Foreskin fibroblast (primary cell): ENCODE measurements at places on chromosomes 5 and 9.

DNA sequence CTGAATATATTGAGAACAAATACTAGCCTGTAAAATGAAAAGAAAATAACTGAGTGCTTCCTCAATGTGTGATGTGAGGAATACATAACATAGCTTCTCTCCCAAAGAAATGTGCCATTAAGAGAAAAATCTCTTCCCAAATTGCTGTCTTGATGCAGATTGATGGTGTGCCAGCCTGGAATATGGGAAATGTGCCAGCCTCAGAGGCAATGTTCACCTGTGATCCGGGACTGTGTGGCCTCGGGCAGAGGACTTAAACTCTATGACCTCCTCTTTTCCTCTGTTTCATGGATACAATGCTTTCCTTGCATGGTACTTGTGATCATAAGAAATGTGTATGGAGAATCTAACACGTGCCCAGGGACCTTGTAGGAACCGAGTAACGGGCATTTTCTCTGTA lies 370.9 kb downstream of the DIRAS2 start:
- no peak for DNase-seq

- DNase-seq = peak; percentile 34
Observed at GRCh38 chr5:34736445-34737115, 80.5 kb downstream of the RAI14 start.

DNA sequence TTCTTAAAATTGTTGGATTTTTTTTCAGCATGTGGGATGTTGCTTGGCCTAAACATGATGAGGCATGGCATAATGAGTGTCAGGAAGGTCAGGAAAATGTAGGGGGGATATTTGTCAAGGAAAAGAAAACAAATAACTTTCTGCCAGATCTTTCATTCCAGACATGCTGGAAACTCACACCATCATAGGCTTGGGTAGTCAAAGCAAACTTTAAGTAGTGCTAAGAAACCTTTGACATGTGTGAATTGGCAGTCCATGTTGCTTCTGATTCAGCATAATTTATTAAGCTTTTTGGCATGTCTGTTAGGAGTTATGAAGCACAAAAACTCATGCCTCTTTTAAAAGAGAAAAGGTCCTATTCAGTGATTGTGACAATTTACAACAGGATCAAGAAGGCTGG lies 61.3 kb upstream of the MTAP start:
- DNase-seq = no peak

GRCh38 chr9:739362-739761 lies 102.1 kb upstream of the DMRT1 start:
- DNase-seq = no peak

GRCh38 chr5:133942614-133943474 lies 25.6 kb downstream of the C5orf15 start:
- DNase-seq = no peak

DNA sequence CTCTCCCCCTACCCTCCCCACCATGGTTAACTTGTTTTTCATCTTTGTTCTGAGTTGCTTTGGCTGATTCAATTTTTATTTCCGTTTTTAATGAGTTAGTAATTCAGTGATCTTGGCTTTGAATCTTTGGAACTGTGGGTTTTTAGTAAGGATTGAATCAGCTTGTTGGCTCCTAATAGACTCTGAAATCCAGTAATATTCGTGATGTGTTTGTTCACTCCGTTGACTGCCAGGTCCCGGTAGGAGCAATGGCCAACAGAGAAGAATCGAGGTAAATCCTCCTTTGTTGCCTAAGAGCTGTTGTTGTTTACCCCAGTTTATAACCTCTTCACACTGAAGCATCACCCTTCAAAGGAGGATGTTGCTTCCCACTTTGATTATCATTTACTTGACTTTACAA lies 92.7 kb downstream of the PCSK1 start:
- DNase-seq = no peak

- no peak for DNase-seq
Observed at GRCh38 chr9:121742923-121743322, 91.5 kb downstream of the DAB2IP start.

- DNase-seq = no peak
Observed at GRCh38 chr5:95842854-95843544, 20.5 kb upstream of the GLRX start.

GRCh38 chr5:149141224-149141956 lies at the start of gene ABLIM3:
Gene ABLIM3, plus strand, starts transcription at chr5:149141493. Its CDS starts 603 bp downstream, at chr5:149142096.
- DNase-seq = peak; percentile 91

DNA sequence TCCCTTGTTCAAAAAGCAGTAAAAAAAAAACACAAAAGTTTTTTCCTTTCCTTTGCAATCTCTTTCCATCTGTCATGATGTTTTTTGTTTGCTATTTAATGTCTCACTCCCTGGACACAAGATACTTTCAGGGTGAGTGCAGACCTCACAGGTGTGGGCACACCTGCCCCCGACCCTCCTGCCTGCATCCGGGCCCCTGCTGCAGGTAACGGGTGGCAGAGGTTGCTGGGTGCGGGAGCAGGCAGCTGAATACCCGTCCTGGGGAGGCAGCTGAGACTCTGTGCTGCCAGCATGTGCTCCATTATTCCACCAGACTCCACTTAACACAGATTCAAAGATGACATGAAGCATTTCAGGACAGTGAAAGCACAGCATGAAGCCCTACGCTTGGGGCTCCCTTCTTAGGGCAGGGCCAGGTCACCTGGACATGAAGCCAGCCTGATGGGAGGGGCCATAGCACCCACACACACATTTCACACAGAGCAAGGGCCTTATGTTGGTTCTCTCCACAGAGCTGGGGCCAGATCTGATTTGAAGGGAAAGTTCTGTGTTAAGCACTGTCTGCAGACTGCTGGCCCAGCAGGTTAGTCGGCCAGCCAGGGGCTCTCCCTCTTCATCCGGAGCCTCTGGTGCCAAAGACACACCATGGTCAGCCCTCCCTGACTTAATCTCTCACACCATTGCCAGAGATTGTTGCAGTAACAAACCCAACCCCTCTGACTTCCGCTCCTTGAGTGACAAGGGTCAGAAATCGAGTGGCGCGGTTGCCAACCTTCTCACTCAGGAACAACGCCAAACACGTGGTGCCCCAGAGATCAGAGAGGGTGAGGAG lies 13.0 kb downstream of the NEK6 start:
- no peak for DNase-seq

DNA sequence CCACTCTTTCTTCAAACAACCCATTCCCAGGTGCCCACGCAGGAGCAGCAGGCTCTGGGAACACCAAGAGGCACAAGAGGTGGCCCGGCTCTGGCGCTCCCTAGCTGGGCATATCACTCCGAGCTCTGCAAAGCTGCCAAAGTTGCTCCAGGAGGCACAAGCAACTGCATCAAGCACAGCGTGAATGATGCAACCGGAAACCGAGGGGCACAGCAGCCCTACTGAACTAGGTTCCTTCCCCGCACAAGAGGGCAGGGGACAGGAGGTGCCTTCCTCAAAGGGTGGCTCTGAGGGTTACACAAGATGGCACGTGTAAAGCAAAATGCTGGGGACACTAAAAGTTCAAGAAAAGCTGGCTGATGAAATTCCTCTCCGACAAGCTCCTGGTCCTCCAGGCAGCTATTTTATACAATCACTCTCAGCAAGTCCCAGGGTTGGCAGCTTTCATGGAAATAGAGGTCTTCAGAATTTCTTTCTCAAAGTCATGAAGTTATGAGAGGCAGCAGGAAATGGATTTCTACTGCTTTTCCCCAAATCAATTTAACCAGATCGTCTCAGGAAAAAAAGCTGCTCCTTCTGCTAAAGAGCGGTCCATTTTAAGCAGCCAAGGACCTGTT lies 22.9 kb downstream of the PSMB7 start:
- no peak for DNase-seq

DNA sequence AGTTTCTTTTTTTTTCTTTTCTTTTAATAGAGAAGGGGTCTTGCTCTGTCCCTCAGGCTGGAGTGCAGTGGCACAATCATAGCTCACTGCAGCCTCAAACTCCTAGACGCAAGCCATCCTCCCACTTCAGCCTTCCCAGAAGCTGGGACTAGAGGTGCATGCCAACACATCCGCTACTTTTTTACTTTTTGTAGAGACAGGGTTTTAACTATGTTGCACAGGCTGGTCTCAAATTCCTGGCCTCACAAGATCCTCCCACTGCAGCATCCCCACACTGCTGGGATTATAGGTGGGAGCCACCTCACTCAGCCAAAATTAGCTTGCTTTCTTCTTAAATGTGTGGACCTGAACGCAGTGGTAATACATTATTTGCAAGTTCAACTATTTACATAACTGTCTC lies 66.1 kb downstream of the SERINC5 start:
- no peak for DNase-seq

GRCh38 chr5:172791286-172791685 lies 20.3 kb upstream of the DUSP1 start:
- peak; percentile 50 for DNase-seq

GRCh38 chr5:19701731-19702130 lies 286.3 kb downstream of the CDH18 start:
- no peak for DNase-seq

DNA sequence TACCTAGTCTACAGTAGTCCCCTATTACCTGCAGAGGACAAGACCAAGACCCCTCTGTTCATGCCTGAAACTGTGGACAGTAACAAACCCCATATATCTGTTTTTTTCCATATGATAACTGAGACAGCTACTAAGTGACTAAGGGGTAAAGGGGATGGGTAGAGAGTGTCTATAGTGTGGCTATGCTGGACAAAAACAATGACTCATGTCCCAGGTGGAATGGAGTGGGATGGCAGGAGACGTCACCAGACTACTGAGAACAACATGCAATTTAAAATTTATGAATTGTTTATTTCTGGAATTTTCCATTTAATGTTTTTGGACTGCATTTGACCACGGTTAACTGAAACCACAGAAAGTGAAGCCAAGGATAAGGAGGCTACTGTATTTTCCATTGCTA lies 171.8 kb downstream of the AGTPBP1 start:
- DNase-seq = peak; percentile 5

- no peak for DNase-seq
Observed at GRCh38 chr9:93962017-93962416, 6.9 kb upstream of the BARX1 start.

DNA sequence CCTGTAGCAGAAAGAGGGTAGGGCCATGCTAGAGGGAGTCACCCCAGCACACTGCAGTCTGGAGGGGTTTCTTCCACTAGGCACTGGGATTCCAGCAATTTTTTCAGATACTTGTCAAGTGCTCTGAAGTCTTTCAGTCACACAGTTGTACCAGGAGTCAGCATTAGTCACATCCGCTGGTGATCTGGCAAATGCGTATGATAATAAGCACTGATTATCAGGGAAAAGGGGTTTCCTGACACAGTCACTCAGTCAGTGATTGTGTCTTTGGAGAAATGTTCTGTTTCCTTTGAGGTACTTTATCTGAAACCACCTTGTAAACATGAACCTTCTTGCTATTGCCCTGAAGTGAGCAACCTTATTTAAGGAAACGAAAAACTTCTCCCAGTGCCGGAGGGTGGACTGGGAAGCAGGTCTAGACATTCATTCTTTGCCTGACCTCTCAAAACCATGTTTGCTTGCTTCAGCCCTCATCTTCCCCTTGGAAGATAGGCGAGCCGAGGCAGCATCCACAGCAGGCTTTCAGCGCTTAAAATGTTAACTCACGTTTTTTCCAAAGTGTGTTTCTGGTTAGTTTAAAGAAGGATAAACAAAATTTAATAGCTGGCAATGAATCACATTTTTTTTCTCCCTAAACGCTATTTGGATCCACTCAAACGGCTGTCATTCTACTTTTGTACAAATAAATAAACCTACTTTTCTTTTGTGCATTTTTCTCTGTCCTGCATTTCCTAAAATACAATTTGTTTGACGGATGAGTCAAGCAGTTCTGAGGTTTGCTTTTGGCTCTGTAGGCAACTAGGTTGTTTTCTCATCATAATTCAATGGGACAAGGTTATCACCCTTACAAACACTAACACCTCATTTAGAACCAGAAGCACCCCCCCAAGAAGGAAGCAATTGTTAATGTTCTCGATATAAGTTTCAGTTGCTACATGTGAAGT lies 77.7 kb downstream of the FOXD1 start:
- peak; percentile 95 for DNase-seq

- peak; percentile 54 for DNase-seq
Observed at GRCh38 chr5:119269061-119269944, 86.5 kb upstream of the TNFAIP8 start.

DNA sequence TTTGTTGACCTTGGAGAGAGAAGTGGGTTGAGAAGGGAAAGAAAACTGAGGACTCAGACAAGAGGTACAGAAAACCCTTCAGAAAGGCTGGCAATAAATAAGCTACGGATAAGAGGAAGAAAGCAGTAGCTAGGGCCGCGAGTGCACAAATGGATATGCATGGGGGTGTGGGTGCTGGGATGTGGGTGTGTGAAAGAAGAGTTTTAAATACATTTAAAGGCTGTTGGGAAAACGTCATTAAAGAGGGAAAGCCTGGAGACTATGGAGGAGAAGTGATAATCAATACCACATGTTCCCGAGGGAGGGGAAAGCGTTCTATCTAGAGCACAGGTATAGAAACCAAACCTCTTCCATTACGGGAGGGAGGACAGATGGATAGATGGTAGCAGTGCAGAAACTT lies 177.2 kb downstream of the TSSK1B start:
- DNase-seq = no peak

GRCh38 chr9:85466834-85467233 lies 274.9 kb downstream of the AGTPBP1 start:
- no peak for DNase-seq

- DNase-seq = no peak
Observed at GRCh38 chr9:4507306-4508130, 17.2 kb downstream of the SLC1A1 start.

- DNase-seq = peak; percentile 65
Observed at GRCh38 chr9:33489066-33489465, 15.3 kb upstream of the NOL6 start.

- no peak for DNase-seq
Observed at GRCh38 chr9:130467316-130467715, 22.6 kb downstream of the ASS1 start.

DNA sequence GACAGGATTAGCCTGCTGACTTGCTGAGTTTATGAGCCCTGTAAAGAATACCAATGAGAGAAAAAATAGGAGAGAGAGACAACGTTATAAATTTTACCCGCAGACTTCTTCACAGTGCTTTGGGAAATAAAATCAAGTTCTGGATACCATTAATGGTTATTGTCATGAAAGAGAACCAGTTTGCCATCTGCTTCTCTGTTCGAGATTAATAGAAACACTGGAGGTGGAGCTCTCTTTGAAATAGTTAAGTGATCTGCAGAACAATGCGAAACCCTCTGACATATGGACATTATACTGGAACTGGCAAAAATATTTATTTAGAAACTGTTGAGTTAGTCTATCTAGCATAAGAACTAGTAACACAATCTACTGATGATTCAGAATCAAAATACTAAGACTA lies 500.7 kb downstream of the CDH12 start:
- DNase-seq = no peak

DNA sequence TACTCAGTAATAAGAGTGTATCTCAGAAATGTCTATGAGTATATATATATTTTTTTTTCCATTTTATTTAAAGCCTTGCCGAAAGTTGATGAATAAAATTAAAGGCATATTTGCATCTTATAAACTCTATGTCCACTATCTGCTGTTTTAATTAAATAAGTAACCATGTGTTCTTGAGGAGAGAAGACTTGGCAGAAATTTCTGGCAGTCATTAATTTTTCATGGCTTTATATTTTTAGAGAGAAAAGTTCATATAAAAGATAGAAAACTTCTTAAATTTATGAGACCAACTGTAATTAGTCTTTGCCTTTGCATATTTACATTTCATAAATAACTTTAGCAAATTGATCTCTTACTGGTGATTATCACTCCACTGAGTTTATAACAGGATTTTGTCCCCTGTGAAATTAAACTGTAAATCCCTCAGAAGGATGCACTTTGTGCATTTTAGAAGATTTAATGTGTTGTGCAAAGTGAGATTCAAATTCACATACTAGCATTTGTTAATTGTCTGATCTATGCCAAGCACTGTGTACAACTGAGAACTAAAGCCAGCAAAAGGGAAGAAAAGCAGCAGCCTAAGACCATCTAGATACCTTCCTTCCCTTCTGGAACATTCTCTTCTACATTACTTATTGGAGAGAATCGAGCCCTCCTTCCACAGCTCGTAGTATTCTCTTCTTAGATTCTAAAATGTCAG lies 108.7 kb downstream of the SNCAIP start:
- DNase-seq = no peak
